A549 treated with dexamethasone at 1 μM for 4 hours (cell line): ENCODE measurements at places on chromosomes 11 and 22. TPM values are rescaled to one million over a fixed set of nuclear protein-coding genes. Genes with fewer than 3 reads are reported as not detected.

The MOV10L1 gene
- total RNA-seq, result 0.10 TPM in 1 of 5 replicates, not detected in the others

The FDXACB1 gene
- total RNA-seq, result 1.4 to 1.6 TPM (median 1.5 TPM) in 5 replicates

The TPCN2 gene
- total RNA-seq, result 8.7 to 13.6 TPM (median 12.1 TPM) in 5 replicates

The SLC25A17 gene
- total RNA-seq, result 19.4 to 22.0 TPM (median 19.9 TPM) in 5 replicates

The PAX6 gene
- 0.54 to 1.3 TPM (median 0.82 TPM) in 5 replicates for total RNA-seq

The LDHAL6A gene
- not detected in 5 replicates for total RNA-seq

The GPHA2 gene
- total RNA-seq, result not detected in 5 replicates

The PRR33 gene
- total RNA-seq, result not detected in 5 replicates
